ENCODE measurements at places on chromosomes 4 and X.
A peak's percentile ranks its signal among the peaks of the same experiment; 100 is the strongest.

- H3K4me3 ChIP-seq, result no peak overlapping the region
- no peak overlapping the region for H3K27ac ChIP-seq
- DNase-seq, result no peak
- H3K27me3 ChIP-seq, result no peaks in the 10 kb centered on the region
- H3K4me1 ChIP-seq, result no peaks in the 10 kb centered on the region
- no peaks in the 10 kb centered on the region for H3K36me3 ChIP-seq
Measured at GRCh38 chr4:54497947-54498346, 159.8 kb upstream of the KIT start.

DNA sequence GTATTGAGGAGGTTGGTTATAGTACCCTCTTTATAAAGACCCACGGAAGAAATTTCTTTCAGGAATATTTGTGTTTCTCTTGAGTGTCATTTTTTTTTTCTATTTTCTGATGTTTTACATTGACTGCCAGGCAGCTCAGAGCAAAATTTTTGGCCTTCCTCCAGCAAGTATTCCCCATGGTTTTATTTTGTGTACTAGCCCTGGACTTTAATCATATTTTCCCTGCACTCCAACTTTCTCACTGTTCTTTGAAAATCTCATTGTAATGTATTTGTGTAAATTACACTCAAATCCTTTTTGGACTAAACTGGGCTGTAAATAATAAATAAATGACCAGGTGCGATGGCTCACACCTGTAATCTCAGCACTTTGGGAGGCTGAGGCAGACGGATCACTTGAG is 45.6 kb upstream of the USP46 start:
- DNase-seq, result no peak
- H3K4me3 ChIP-seq, result no peak overlapping the region
- no peaks in the 10 kb centered on the region for H3K4me1 ChIP-seq

DNA sequence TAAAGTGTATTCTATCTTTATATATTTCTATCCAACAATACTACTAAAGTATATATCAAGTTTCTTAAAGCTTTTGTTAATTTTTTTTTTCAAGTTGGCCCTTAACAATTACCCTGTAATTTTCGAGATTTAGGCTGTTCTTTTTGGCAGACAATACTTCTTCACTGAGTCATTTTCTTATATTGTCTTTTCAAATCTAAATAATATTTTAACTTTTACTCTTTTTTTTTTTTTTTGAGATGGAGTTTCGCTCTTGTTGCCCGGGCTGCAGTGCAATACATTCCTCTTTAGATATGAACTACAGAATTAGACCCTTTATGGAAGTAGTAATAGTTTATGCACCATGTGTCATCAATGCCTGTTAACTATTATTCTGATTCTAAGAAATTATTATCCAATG is 120.7 kb downstream of the GLRA3 start:
- no peaks in the 10 kb centered on the region for H3K4me1 ChIP-seq
- H3K36me3 ChIP-seq, result no peaks in the 10 kb centered on the region
- H3K27ac ChIP-seq, result no peak overlapping the region
- H3K27me3 ChIP-seq, result no peaks in the 10 kb centered on the region

- DNase-seq, result no peak
- no peak overlapping the region for H3K27ac ChIP-seq
Measured at GRCh38 chrX:124208660-124209059, 123.8 kb upstream of the TEX13D start.

GRCh38 chr4:100288161-100288560 is 97.9 kb upstream of the DDIT4L start:
- no peaks in the 10 kb centered on the region for H3K36me3 ChIP-seq
- H3K27me3 ChIP-seq, result no peaks in the 10 kb centered on the region
- no peak overlapping the region for H3K27ac ChIP-seq
- H3K4me1 ChIP-seq, result no peaks in the 10 kb centered on the region
- DNase-seq, result no peak

DNA sequence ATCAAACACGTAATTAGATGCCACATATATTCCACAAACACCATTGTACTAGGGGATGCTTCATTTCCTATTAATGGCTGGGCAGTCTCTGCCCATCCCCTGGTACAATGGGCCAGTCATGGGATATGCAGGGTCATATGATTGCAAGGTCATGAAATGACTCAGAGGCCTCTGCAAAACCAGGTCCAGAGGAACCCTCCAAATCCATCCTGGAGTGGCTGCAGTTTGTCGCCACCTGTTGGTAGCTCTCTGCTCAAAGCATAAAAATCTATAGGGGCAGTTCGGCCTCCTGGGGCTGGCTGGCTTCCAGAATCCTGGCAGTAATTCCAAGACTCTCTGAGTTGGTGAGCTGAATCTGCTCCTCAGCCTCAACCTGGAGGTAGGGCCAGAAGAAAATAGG is 22.9 kb upstream of the PUDP start:
- DNase-seq, result no peak
- H3K36me3 ChIP-seq, result no peaks in the 10 kb centered on the region
- H3K4me3 ChIP-seq, result no peak overlapping the region
- no peaks in the 10 kb centered on the region for H3K27me3 ChIP-seq
- no peaks in the 10 kb centered on the region for H3K4me1 ChIP-seq

GRCh38 chr4:4971796-4972195 is 47.5 kb downstream of the CYTL1 start:
- no peaks in the 10 kb centered on the region for H3K27me3 ChIP-seq
- H3K4me1 ChIP-seq, result no peaks in the 10 kb centered on the region
- no peak overlapping the region for H3K27ac ChIP-seq
- no peak overlapping the region for H3K4me3 ChIP-seq

DNA sequence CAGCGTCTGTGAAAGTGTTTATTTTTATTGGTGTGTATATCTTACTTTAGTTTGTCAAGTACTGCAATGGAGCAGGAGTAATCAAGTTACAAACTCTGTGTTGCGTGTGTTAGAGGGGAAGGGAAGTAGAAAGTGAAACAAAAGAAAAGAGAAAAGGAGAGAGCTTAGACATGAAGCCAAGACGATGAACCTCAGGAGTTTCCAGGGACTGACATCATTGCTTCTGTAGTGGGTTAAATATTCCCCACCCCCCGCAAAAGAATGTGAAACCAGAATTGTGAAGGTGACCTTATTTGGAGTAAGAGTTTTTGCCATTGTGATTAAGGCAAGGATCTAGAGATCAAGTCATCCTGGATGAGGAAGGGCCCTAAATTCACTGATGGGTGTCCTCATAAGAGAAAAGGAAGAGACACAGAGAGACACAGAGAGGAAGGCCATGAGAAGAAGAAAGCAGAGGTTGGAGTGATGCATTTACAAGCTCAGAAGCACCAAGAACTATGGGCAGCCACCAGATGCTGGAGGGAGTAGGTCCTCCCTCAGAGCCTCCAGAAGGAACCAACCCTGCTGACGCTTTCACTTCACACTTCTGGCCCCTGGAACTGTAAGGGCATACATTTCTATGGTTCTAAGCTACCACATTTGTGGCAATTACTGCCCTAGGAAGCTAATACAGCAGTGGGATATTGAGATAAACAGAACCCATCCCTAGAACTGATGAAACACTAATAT is 173.6 kb upstream of the SFRP2 start:
- no peak overlapping the region for H3K27ac ChIP-seq
- no peak overlapping the region for H3K4me3 ChIP-seq
- H3K36me3 ChIP-seq, result no peaks in the 10 kb centered on the region
- H3K27me3 ChIP-seq, result no peaks in the 10 kb centered on the region
- no peaks in the 10 kb centered on the region for H3K4me1 ChIP-seq

DNA sequence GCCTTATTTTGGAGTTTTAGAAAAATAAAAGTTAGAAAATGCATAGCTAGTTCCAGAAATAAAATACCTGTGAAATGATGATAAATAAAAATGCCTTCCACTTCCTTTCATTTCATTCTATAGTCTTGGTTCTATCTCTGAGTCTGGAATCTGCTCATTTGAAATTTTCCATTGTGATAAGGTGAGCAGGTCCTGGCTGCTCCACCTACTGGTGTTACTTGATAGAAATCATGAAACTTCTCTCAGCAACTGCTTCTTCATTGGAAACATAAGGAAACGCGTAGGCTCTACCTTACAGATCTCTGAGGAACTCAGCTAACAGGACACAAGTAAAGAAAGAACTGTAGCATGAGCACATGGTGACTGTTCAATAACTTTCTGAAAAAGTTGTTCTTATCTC is 141.8 kb downstream of the DCHS2 start:
- no peaks in the 10 kb centered on the region for H3K27me3 ChIP-seq
- H3K4me1 ChIP-seq, result no peaks in the 10 kb centered on the region
- no peak overlapping the region for H3K4me3 ChIP-seq
- no peak for DNase-seq

DNA sequence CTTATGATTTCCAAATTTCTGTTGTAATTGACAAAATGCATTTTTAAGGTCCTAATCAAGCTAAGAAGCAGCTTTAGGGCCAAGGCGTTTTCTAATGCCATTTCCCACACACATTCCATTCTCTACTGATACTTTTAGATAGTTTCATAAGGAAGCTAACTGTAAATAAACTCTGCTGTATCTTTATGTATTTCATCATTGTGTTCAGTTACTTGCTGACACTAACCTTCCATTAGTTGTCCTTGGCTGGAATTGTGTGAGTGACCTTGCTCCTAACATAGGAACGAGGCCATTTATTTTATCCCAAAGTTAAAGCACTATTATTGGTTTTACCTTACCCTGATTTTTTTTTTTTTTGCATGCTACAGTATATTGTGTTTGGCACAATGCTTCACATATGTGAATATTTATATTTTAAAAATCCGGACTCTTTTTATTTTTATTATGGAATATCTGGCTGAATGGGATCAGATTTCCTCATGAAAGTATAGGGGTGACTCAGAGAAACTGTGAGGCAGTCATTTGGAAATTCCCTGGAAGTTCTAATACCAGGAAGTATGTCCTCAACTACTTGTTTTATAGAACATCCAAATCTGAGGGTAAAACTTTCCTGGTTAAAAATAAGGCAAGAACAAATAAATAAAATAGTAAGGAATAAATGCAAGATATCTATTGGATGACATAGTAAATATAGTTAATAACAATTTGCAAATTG is 62.7 kb upstream of the SORBS2 start:
- no peaks in the 10 kb centered on the region for H3K36me3 ChIP-seq
- H3K4me3 ChIP-seq, result no peak overlapping the region
- no peak overlapping the region for H3K27ac ChIP-seq

GRCh38 chr4:169927280-169927679 is 98.9 kb downstream of the MFAP3L start:
- H3K36me3 ChIP-seq, result no peaks in the 10 kb centered on the region
- H3K27me3 ChIP-seq, result no peaks in the 10 kb centered on the region
- H3K4me3 ChIP-seq, result no peak overlapping the region
- DNase-seq, result no peak
- H3K27ac ChIP-seq, result no peak overlapping the region

DNA sequence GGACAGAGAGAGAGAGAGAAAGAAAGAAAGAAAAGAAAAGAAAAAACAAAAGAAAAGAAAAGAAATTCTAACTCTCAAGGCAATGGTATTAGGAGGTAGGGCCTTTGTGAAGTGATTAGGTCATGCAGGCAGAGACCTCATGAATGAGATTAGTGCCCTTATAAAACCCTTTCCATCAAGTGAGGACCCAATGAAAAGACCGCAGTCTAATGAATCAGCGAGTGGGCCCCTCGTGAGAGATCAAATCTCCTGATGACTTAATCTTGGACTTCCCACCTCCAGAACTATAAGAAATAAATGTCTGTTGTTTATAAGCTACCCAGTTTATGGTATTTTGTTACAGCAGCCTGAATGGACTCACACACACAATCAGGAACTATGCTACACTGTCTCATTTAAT is 16.9 kb downstream of the AASDH start:
- H3K36me3 ChIP-seq, result peaks cover 5% of the 10 kb centered on the region
- no peak overlapping the region for H3K4me3 ChIP-seq
- no peak overlapping the region for H3K27ac ChIP-seq
- no peaks in the 10 kb centered on the region for H3K27me3 ChIP-seq
- no peak for DNase-seq

- no peaks in the 10 kb centered on the region for H3K27me3 ChIP-seq
- no peaks in the 10 kb centered on the region for H3K4me1 ChIP-seq
- H3K36me3 ChIP-seq, result no peaks in the 10 kb centered on the region
Measured at GRCh38 chr4:100386270-100386669, 131.6 kb downstream of the EMCN start.

DNA sequence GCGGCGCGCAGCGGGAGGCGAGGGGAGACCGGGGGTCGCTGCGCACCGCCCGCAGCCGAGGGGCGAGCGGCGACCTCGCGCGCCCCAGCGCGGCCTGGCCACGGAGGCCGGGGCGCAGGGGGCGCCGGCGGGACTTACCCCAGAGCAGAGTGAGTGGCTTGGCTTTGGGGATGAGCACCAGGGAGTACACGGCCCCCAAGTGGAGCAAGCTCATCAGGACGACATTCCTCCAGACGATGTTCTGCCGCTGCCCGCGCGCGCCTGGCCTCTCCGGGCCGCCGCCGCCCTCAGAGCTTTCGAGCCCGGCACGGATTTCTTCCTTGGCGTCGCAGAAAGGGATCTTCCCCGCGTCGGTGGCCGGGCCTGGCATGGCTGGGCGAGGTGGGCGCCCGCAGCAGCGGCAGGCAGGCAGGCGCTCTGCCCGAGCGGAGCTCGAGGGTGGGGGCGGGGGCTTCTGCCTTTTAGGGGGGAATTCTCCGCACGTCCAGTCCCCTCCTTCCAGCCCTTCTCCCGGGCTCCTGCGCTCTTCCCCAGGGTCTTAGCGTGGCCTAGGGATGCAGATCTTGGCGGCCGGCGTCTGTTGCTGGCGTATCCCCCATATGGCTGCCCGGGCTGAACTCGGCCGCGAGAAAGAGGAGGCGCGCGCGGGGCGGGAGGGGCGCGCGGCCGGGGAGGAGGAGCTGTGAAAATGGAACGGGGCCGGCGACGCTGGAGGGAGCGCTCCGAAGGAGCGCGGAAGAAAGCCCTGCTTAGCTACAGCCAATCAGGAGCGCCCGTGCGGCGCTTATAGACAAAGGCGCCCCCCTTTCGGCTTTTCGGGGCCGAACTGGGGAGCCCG is at the start of gene SCD5:
SCD5 (minus strand) TSS at position 629 of the 838 bp plus-strand sequence; CDS start at position 370, 259 bp downstream.
- DNase-seq, result no peak
- peaks cover 18% of the 10 kb centered on the region for H3K4me1 ChIP-seq
- no peaks in the 10 kb centered on the region for H3K36me3 ChIP-seq
- no peak within 1 kb of the TSS for H3K27ac ChIP-seq
- H3K4me3 ChIP-seq, result peak within 1 kb of the TSS; percentile 49
